Eye (tissue), 1 donor: ENCODE measurements at places on chromosomes 1 and 21.

- DNase-seq = no peak
Measured at GRCh38 chr1:221698579-221699349, 43.1 kb downstream of the DUSP10 start.

GRCh38 chr1:208222376-208223126 lies 21.6 kb downstream of the PLXNA2 start:
- DNase-seq = no peak

DNA sequence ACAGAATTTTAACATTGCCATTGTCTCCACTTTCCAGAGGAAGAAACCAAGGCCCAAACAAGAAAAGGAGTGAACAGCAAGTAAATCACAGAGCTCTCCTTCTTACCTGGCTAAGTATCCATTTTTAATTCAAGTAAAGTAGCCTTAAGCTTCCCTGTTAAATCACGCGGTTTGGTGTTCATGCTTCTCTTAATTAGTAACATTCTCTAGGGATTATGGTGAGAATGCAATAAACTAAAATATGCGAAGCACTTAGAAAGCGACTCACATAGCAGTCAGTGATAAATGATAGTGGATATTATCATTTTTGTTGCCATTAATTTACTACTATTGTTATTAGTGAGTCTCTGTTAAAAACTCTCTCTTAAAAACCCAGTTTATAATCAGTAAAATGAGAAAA lies 630.5 kb upstream of the TMPRSS15 start:
- DNase-seq = peak; percentile 16

GRCh38 chr1:226637147-226637935 lies 88.8 kb downstream of the STUM start:
- DNase-seq = peak; percentile 48

DNA sequence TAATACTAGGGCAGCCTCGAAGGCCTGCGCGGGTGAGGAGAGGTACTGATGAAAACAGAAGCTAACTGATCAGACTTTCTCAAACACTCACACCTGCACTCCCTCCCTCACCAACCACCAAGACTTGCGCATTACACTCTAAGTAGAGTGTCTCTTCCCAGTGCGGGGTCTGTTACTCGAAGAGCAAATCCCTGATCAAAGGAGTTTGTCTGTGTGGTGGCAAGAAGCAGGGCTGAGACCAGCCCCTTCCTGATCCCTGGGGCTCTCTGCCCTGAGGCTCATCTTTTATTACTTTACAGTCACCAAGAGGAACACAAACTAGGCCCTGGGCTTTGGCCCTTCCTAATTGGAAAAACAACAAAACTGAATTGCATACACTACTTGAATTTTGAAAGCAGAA lies 19.5 kb upstream of the TSNAX start:
- DNase-seq = no peak

DNA sequence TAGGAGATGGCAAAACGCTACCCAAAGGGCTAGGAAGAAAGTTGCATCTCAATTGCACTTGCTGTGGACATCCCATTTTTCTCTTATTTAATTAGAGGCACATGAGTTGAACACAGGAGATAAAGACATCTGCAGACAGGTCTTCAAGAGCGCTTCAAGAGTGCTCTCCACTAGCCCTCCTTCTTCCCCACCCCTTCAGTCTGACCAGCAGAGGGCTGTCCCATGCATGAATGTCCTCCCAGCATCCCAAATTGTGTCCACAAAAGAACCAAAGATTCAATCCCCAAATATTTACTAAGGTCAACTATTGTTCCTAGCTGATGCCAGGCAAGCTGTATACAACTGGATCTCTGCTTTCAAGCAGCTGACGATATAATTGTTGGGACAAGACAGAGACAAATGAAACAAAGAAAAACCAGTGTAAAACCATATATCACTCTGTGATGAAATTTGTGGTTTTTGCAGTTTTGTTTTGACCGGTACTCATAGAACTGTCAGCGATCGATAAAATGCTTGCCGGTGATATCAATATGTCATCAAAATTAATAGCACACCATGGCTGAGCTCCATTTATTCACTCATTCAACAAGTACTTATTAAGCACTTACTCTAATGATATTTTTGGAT lies 174.2 kb downstream of the TNR start:
- DNase-seq = no peak

- DNase-seq = no peak
Measured at GRCh38 chr1:1066403-1067283, 7.5 kb downstream of the RNF223 start.

DNA sequence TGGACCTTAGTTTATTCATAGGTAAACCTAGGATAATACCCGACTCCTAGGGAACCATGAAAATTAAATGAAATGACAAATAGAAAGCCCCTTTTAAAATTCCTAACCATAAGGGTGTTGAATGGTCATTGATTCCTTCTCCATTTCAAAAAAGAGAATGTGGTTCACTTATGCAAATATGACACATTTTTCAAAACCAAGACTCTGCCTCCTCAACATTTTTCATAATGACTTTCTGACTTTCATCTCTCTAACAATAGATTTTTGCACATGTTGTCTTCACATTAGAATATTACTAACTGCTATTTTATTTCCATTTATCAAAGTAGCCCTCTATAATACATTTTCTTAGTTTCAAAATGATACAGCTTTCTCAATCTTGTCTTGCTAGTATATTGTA lies 169.1 kb downstream of the NTNG1 start:
- DNase-seq = no peak
